ENCODE measurements at places on chromosomes 12 and 14.

DNA sequence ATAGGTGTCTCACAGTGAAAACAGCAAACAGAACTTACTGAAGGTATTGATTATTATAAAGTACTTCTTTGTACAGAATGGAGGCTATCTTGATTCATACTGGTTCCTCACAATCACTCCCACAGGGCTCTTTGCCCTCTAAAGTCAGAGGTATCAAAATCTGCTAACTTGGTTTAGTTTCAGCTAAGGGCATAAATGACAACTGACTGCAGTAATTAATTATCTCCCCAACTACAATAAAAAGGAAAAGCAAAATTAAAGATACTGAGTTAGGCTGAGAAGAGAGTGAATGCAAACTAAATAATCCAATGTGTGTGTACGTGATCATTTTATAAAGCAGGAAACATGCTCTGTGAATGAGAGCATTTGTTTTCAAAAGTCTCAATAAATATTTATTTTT lies 338.7 kb downstream of the ACSS3 start:
- no peak for DNase-seq

DNA sequence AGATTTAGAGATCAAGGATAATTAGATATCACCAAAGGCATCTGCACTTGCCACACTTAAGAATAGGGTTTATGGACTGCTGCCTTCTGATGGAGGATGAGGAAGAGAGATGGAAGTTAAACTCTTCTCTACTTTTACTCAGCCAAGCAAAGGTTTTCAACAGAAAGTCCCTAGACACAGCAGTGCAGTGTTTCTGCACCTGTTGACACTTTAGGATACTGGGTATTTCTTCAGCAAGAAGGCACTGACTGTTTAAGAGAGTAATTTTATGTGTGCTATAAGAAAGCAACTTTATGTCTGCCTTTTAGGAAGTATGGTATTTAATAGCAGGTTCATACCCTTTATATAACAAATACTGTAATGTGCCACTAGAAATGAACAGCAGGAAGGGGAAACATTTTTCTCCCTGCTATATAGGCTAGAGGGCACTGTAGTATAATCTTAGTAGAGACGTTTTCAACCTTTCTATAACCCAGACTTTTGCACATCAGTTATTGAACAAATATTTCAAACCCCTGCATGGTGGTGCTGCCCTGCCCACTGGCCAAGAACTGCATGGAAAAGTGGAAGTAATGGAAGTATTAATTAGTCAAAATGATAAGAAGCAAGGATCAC lies 225.0 kb upstream of the GRIP1 start:
- DNase-seq: no peak

GRCh38 chr12:103462675-103463074 lies 33.1 kb downstream of the C12orf42 start:
- DNase-seq: no peak

- DNase-seq: no peak
These were observed 105.6 kb upstream of the ARID2 start for GRCh38 chr12:45623940-45624339.

- DNase-seq: no peak
These were observed 51.3 kb downstream of the ZNF664 start for GRCh38 chr12:124024263-124024678.

DNA sequence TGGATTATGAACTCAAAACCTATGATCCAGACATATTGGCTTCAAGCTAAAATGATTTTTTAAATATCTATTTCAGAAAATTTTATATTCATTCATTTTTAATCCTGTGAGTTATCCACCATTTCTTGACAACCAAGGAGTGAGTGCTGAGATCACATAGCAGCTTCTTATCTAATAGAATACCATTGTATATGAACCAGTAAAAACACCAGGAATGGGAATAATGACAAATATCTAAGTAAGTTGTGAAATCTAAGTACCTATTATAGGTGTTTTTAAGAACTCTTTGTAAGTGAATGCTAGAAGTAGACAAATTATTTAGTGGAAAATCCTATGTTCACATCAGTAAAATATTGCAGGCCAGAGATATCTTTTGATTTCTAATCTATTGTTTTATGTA lies 8.2 kb downstream of the LUM start:
- no peak for DNase-seq

DNA sequence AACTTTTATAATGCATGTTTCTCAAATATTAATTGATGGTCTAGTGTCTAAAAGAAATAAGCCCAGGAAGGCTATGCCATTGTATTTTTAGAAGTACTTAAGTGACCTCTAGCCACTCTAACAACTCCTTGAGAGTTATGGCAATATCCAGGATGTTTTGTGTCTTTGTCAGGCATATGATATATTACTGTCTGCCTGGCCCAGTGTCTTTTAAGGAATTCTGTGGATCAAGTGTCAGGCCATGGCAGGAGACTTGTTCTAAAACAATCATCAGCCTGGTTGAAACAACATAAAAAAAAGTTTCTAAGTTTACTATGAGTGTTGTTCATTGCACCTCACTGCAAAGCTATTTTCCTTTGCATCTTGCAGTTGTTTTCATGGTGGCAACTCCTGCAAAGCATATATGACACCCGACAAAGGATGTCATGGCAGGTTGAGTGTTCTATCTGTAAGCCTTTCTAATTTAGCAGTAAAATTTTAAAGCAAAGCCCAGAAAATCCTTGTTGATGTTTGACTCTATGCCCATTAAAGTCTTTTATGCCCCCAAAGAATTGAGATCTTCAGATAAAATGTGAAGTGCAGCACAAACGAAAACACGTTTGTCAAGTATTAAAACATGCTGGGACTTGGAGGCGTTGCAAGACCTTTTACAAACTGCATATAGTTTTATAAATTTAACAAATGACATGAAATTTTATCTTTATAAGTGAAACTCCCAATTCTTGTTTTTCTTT lies 89.5 kb upstream of the SLC38A2 start:
- no peak for DNase-seq

- DNase-seq: no peak
These were observed 71.5 kb upstream of the CAPRIN2 start for GRCh38 chr12:30826276-30826675.

DNA sequence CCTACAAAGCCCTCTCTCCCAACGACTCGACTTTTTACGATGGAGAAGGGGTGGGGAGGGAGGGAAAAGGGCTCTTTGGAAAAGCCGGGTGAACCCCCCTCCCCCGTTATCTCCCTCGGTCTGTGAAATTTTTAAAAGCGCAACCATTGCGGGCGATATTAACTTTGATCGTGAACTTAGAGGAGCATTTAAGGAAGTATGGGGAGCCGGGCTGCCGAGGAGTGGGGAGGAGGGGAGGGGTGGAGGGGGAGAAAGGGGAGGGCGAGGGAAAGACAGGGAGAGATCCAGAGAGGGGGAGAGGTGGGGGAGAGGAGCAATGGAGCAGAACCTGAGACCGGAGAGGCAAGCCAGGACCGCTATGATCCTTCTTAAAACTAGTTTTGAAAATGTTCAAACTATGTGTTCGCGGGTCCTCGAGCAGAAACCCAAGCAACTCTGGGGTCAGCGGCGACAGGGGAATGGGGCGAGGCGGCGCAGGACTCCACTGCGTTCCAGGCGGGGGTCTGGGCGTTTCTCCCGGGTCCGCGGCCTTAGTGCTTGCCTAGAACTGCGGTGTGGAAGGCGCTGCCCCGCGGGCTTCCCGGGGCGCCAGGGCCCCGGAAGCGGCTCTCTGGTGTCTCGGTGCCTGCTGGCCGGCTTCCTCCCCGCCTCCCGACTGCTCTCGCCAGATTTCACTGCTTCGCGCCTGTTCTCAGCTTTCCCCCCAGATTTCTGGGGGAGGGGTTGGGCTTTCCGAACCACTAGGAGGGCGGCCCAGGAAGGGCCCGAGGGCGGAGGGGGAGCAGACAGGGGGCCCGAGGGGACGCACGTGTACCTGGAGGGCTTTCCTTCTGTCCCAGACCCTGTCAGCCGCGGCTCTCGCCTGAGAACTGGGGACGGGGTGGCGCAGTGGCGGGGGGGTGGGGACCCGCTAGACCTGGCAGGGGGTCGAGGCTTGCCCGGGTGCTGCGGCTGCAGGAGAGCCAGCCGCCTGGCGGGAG lies at the start of gene HOTAIR:
HOTAIR (minus strand) TSS at position 871 of the 980 bp plus-strand sequence.
- DNase-seq: no peak

DNA sequence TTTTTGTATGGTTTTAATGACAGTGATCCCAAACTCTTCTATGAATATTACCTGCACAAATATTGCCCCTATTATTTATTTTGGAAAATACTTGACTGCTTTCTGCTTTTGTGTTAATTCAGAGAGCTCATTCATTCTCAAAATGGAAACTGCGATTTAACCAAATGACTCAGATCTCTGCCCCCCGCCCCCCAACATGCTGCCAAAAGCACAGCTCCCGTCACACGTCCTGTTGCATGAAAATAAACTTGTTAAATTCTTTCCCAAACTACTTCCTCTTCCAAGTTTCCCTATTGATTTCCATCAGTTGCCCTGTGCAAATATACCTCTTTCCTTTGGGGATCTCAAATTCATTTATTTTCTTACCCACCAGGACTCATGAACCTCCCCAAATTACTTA lies 18.0 kb upstream of the NRDE2 start:
- DNase-seq: no peak

DNA sequence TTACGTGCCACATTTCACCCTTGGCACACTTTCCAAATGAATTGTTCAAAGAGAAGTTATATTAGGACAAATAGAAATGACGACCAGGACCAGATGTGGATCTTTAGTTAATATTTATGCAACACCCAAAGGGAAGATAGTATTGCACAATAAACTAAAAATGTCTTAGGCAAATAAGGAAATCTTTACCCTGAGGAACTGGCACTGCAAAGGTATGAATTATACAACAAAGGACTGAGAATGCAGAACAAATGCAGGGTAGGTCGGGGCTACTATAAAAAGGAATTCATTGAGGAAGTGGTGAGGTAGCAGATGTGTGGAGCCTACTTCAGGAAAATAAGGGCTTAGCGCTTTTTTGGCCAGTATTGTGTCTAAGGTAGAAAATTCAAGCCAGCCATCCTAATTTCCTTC lies 3.9 kb upstream of the TMTC2 start:
- DNase-seq: no peak

- DNase-seq: no peak
These were observed 21.8 kb downstream of the IRAK3 start for GRCh38 chr12:66210840-66211239.

DNA sequence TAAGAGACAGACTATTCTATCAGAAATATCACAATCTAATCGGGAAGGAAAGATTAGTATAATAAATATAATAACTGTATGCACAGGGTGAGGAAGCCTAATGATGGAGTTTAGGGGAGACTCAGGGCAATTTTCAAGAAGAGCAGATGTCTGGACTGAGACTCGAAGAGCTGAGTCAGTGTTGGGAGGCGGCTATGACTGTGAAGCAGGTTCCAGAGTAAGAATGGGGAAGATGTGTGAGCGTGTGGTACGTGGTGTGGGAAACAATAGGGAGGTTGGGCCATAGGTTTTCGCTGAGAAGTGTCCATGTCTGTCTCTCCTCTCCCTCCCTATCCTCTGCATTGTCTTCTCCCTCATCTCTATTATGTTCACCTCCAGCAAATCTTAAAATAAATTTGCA lies 85.6 kb downstream of the LMO3 start:
- DNase-seq: no peak

GRCh38 chr12:113961921-113962710 lies 4.0 kb downstream of the RBM19 start:
- no peak for DNase-seq

GRCh38 chr12:15322164-15323061 lies at the start of gene PTPRO:
PTPRO (plus strand) TSS chr12:15322508.
- DNase-seq: no peak

GRCh38 chr12:1083889-1084262 lies 92.9 kb downstream of the ERC1 start:
- DNase-seq: no peak

- no peak for DNase-seq
These were observed 92.0 kb downstream of the PPP2R5C start for GRCh38 chr14:101853455-101854018.

DNA sequence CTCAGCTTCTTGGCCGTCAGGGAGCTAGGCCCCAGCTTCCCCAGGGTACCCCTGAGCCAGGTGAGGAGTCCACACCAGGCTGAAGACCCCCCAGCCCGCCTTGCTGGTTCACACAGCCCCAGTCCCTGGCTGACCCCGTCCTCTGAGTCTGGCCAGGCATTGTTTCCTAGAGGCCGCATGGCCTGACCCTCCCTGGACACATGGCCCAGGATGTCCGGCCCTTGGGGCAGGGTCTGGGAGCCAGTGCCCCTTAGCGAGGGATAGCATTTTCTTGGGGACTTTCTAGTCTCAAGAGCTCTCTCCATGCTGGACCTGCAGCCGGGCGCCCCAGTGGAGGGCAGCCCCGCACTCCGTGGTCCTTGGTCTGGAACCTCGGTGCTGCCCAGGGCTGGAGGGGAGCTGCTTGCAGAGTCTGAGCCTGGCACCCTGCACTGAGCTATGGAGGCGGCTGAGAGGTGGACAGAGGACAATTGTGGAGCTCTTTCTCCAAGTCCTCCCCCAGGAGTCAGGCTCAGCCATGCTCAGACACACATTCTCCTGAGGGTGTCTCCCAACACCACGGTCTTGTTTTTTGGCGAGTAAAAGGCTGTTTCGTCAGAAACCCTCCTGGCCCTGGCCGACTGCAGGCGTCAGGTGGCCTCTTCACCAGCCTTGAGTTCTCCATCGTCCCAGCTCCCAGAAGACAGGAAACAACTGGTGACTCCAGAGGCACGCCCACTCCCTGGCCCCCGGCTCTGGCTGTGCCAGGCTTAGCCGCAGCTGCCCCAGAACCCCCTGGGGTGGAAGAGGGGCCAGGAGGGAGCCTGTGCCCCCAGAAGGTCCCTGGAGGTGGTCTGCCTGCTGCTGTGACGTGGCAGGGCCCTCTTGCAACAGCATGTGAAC lies 17.6 kb upstream of the CRIP2 start:
- no peak for DNase-seq

DNA sequence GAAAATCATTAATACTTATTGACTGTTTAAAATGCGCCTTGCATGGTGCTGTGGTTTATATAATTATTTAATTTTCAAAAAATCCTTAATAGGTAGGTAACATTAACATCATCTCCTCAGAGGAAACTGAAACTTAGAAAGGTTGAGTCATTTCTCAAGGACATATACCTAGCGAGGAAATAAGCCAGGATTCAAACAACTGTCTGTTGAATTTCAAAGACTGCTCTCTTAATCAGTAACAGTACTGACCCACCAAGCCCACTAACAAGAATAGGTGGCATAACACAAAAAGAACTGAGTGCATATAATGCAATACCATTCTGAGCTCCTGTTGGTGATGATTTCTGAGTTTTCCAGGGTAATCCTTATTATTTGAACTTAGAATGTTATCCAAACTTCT lies 174.3 kb downstream of the SOX5 start:
- DNase-seq: no peak

GRCh38 chr14:79639613-79640012 lies 571.7 kb downstream of the DIO2 start:
- DNase-seq: no peak

- no peak for DNase-seq
These were observed 3.5 kb downstream of the RSRC2 start for GRCh38 chr12:122523280-122523679.

All from esophagus squamous epithelium (tissue), 5 donors.